Mononuclear cell (primary cell): ENCODE measurements at places on chromosomes 7 and 10. TPM values are rescaled to one million over a fixed set of nuclear protein-coding genes. Genes with fewer than 3 reads are reported as not detected.

The ATAD1 gene
- 63.8 TPM for total RNA-seq

The TMEM176A gene
- total RNA-seq, result 2.1 TPM

The NACAD gene
- total RNA-seq, result 0.10 TPM

The ZCCHC24 gene
- total RNA-seq, result 4.0 TPM

The HNRNPA2B1 gene
- 240 TPM for total RNA-seq

The TRIM50 gene
- not detected for total RNA-seq

The ATRNL1 gene
- 0.21 TPM for total RNA-seq

The SEPTIN7 gene
- 306 TPM for total RNA-seq

The DHX32 gene
- total RNA-seq, result 8.3 TPM

The COL26A1 gene
- total RNA-seq, result 0.21 TPM

The PNLIPRP2 gene
- not detected for total RNA-seq

The UPF2 gene
- total RNA-seq, result 20.6 TPM

The IKZF1 gene
- total RNA-seq, result 231 TPM

The PDZD7 gene
- 0.21 TPM for total RNA-seq

The DNAJC12 gene
- total RNA-seq, result not detected

The SCART1 gene
- total RNA-seq, result 1.5 TPM

The BAIAP2L1 gene
- 0.31 TPM for total RNA-seq

The PIP gene
- not detected for total RNA-seq

The HOXA5 gene
- 3.0 TPM for total RNA-seq

The IFIT3 gene
- 30.7 TPM for total RNA-seq

The ADAP1 gene
- 24.3 TPM for total RNA-seq

The CCT6A gene
- 54.6 TPM for total RNA-seq

The ELFN1 gene
- under 0.01 TPM for total RNA-seq

The ZNF239 gene
- total RNA-seq, result 0.31 TPM

The ANKRD30A gene
- total RNA-seq, result not detected

The CPA4 gene
- 0.21 TPM for total RNA-seq

The CCL24 gene
- not detected for total RNA-seq

The GATA3 gene
- 7.3 TPM for total RNA-seq

The HIBADH gene
- total RNA-seq, result 6.6 TPM

The TAC1 gene
- total RNA-seq, result not detected

The SYNPO2L gene
- 0.10 TPM for total RNA-seq

The SUN3 gene
- total RNA-seq, result 0.10 TPM

The MRPS24 gene
- total RNA-seq, result 53.1 TPM

The TMEM236 gene
- total RNA-seq, result under 0.01 TPM
